ENCODE measurements at places on chromosomes 6 and 20. TPM values are rescaled to one million over a fixed set of nuclear protein-coding genes. Genes with fewer than 3 reads are reported as not detected.

GRCh38 chr20:8721098-8721497 is 347.8 kb upstream of the PLCB4 start:
- no peak for DNase-seq

The CST4 gene
- total RNA-seq = 56.8 TPM

The SNX14 gene
- total RNA-seq = 62.4 TPM

DNA sequence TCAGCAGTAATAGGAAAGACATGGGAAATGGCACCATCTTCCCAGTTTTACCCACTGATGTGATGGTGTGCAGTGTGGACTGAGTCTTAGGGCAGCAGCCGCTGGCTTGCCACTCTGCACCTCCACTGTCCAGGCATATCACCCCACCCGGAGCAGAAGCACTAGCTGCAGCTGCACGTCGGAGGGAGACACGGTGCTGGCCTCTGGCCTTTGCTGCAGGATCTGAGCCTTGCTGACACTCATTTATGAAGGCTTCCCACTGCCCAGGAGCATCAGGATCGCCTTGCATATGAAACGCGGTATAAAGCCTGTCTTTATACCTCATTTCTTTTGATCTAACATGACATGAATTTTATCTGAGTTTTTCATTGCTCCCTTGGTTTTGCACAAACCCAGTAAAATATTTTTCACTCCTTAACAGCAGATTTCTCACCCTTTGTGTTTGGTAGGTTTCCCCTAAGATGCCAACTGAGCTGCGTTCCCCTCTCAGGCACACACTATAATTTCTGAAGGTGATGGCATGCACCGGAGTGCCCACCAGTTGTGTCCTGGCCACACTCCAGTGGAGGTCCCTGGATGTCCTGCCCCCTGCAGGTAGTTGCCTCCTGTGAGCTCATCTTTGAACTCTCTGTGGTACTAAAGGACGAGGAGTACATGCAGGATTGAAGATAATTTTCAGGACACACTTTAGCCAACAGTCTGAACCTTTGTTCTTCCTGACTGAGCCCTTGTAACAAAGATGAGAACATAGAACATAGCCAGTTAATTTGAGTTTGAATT is 9.0 kb upstream of the EXOC2 start:
- DNase-seq = no peak

Data from type B pancreatic cell (in vitro differentiated cells).